ENCODE measurements at places on chromosomes 11 and 22.

- no peak for DNase-seq
These were observed 242.0 kb downstream of the TENM4 start for GRCh38 chr11:79198898-79199250.

DNA sequence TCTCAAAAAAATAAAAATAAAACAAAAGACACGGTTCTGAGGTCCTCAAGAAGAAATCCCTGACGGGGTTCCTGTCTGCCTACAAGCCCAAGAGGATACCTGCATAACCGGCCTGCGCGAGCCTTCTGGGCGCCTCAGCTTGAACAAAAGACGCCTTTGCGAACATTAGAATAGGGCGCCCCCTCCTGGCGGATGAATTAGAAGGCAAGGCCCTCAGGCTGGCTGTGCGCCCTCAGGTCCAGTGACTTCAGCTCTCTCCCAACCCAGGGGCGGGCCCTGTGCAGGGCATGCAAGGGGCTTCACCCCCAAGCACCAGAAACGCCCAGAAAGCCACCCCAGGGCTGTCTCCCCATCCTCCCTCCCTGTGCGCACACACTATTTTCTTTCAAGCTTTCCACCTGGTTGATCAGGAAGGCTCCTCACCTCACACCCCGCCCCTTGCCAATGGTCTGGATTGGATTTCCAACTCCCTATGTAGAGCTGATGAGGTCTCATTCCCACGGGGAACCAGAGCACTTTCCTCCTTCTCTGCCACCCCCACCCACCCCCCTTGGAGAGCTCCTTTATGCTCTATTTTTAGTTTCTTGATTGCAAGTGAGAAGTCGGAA lies 273.3 kb downstream of the BUD13 start:
- DNase-seq: peak; percentile 76

- peak; percentile 39 for DNase-seq
These were observed 15.2 kb downstream of the PHLDB1 start for GRCh38 chr11:118622376-118623268.

DNA sequence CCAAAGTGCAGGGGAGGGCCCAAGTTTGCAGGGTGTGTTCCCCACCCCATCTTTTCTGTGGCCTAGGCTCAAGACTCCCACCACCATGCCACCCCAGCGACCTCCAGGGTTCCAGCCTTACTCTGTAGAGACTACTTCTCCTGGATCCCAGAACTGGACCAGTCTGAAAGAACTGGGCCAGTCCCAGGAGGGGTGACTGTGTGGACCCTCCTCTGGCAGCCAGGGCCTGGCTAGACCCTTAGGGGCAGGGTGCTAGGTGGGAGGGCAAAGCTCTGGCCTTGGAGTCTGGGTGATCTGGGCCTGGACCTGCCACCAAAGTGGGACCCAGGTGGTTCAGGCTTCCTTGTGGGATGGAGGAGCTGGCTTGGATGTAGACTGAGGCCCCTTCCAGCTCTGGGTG lies 41.8 kb upstream of the ACCSL start:
- DNase-seq: no peak

GRCh38 chr11:86632499-86633269 lies 39.7 kb downstream of the ME3 start:
- no peak for DNase-seq

DNA sequence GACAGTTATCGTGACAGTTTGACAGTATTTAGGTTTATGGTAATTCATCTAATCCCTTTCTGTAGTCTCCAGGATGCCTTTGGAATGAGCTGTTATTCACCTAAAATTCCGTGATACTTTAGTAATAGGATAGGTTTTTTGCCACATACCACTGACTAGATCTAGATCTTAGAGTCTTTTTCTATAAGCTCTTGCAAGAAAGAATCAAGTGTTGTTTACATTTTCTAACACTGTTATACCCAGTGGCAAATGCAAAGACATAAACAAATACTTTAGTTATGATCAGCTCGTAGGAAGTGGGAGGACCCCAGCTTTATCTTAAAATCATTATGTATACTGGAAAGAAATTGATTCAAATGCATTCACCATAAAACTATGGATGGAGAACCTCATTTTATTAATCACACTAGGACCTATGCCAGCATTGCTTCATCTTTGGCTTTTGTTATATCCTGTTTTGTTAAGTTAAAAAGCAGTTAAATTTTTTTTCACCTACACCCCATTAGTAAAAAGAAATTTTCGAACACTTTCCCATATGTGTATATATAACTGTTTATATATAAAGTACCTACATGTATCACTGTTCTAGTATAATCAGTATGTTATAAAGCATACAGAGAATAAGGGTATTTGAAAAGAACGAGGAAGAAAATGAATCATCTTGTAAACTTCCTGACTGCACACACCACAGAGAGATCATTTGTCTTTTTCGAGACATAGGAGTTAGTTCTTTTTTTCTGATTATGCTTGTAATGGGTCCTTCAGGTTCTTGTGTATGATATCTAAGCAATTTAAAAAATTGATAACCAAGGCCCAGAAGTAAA lies 60.9 kb downstream of the PDHX start:
- DNase-seq: no peak

DNA sequence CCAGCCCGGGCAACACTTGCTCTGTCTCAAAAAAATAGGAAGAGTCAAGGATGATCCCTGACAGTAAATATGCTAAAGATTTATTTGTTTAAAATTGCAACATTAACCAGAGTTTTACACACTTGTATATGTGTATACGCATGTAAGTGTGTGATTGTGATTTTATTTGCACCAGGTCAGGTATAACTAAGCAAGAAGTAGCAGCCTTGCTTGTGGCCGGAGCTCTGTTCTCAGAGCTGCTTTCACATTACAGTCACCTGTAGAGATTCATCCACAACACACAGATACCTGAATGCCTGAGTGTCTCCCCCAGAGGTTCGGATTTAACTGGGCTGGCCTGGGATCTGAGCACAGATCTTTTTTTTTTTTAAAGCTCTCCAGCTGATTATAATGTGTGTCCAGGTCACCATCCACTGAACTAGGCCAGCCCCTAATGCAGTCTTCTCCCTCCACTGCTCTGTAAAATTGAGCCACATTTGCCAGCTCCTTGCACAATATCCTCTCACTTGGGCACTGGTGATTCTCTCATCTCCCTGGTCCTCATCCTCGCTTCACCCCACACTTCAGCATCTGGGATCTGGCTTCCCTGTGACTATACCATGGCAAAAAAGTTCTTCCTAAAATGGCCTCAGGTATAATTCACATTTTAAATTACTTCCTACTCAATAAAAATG lies 48.3 kb downstream of the LIF start:
- no peak for DNase-seq

DNA sequence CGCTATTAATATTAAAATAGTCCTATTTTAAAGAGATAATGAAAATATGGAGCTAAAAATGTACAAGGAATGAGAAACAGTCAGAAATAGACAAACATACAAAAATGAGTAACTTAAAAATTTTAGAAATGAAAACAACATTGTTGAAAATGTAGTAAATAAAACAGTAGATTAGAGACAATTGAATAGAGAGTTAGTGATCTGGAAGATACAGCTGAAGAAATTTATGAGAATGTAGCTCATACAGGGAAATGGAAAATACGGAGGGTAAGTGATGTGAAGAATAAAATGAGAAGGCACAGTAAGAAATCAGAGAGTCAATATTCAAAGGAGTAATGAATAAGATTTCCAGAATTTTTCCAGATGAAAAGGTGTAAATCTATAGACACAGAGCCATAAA lies 424.8 kb downstream of the SOX6 start:
- DNase-seq: no peak

GRCh38 chr11:69882270-69882608 lies 63.0 kb upstream of the FGF3 start:
- DNase-seq: no peak

- peak; percentile 26 for DNase-seq
These were observed 75.9 kb upstream of the PRR5 start for GRCh38 chr22:44625981-44626687.

- DNase-seq: no peak
These were observed 252.7 kb downstream of the TMEM135 start for GRCh38 chr11:87290304-87290922.

DNA sequence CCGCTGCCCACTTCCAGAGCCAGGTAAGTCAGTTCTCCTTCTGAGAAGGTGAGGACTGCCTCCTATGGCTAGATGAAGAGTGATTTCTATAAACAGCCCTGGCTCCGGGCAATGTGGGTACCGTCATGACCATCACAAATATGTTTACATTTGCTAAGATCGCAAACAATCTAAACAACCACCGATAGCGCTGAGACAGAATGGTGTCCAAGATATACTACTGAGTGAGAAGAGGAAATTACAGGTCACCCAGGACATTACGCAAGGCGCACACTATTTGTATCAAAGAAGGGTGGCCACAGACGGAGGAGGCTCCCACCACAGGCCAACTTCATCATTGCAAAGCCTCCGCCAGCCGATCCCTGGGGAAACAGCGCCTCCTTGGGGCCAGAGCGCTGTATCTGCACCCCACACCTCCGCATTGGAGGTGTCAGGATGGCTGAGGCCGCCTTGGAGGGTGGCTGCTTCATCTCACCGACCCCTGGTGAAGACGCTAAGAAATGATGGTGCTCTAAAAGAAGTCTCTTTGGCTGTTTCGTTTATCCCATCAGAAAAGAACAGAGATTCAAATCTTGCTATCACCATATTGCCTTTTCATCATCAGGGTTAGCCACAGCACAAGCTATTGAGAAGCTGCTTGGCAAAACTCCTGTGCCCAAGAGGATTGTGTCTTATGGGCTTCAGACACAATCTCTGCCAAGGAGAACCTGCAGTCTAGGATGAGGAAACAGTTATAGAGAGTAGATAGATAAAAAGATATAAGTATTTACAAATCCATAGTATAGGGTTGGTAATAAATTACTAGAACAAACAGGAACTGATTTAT lies 12.3 kb upstream of the ASRGL1 start:
- DNase-seq: no peak

DNA sequence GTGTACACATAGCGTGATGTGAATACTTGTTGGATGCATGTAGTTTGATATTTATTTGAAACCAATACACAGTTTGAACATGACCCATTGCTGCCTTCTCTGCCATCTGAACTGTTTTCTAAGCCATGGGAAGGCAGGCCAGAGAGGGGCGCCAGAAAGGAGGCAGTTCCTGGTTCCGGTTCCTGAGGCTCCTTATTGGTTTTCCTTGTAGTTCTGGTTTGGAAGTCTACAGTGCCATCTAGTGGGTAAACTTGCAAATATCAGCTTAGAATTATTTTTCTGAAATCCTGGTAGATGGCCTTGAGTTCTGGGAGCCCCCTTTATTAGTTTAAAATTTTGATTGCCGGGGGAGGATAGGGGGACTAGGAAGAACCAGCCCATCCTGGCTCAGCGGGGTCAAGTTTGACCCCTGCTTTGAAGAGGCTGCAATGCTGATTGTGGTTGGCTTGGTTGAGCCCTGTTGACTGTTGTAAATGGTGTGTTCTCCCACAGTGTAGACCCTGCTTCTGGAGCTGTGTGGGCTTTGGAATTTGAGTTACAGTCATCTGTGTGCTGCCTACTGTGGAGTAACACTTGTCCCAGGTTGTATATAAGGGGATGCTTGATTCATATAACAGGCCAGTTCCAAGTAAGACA lies 48.4 kb downstream of the GRAMD1B start:
- DNase-seq: peak; percentile 34

DNA sequence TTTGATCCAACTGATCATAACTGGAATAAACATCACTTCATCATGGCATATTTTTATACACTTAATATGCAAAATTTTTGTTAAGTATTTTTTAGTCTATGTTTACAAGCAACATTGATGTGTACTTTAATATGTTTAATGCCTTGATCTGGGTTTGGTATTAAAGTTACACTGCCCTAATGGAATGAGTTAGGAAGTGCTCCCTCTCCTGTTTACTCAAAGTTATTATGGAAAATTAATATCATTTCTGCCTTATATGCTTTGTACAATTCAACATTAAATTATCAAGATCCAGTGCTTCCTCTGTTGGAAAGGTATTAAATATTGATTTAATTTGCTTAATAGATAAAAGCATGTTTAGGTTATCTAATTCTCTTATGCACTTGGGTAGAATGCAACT lies 927.3 kb upstream of the RAG2 start:
- DNase-seq: no peak

- DNase-seq: no peak
These were observed 525.1 kb upstream of the CNTN5 start for GRCh38 chr11:98495601-98496000.

DNA sequence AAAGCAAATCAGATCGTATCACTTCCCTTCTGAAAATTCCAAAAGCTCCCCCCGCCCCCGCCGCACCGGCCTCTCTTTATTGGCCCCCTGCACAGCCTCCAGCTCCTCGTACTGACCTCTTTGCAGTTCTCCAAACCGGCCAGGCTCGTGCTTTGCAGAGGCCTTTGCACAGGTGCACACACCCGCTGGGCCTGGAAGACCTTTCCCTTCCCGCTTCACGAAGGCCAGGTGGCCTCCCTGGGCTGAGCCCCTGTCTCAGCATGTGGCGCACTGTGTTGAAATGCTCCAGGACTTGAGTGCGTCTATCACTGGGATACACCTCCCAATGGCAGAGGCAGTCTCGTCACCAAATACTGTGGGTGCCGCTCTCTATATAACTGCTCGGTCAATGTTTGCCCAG lies 13.2 kb upstream of the ADA2 start:
- DNase-seq: no peak

GRCh38 chr22:20636075-20636812 lies 128.8 kb downstream of the MED15 start:
- no peak for DNase-seq

DNA sequence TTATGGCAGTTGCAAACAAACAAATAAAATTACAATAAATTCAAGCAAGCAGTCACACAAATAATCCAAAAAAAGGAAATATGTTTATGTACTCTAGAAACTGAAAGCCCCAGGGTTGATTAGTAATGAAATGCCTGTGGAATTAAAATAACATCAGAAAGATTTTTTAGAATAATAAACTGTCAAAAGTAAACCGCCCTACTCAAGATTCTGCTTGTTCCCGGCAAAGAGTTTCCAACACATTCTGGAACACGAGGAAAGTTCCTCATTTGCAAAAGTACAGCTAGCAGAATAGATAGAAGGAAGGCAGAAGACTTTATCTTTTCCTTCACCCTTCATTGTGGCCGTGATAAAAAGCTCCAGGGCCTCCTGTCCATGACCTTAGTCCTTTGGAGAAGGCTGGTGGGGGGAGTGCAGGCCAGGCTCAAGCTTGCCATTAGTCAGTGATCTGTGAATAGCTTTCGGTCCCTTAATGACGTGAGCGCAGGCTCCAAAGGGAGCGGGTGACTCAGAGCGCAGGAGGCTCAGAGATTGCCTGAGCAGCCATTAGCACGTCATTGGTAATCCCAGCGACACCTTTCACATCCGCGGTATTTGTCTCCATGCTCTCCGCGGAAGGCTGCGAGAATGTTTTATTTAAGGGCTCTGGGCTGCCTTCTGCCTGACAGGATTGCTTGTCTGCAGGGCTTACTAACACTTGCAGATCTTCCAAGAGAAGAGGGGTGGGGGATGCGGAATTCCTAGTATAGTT lies 458.3 kb downstream of the METTL15 start:
- no peak for DNase-seq

DNA sequence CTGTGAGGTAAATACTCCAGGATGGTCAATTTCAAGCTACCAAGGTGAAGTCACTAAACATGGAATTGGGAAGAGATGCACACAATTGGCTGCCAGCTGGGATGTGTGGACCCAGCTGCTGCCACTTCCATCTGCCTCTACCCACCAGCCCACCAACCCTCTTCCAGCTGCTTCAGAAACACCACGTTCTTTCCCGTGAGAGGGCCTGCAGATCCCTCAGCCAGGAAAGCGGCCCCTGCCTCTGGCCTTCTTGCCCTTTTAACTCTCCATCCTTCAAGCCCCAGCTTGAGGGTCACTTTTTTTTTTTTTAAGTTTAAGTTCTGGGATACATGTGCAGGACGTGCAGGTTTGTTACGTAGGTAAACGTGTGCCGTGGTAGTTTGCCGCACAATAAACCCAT lies 20.0 kb downstream of the PRG3 start:
- no peak for DNase-seq

Measured in NCI-H187 (cell line).